Thoracic aorta endothelial cell (primary cell): ENCODE measurements at places on chromosomes 5 and 9. TPM values are rescaled to one million over a fixed set of nuclear protein-coding genes. Genes with fewer than 3 reads are reported as not detected.

The ZNF618 gene
- total RNA-seq: 28.3 and 32.0 TPM in 2 replicates

The CER1 gene
- not detected in 2 replicates for total RNA-seq

The FAM221B gene
- total RNA-seq: not detected in 2 replicates

The SYNPO gene
- total RNA-seq: 25.9 and 32.5 TPM in 2 replicates

The DNAJA1 gene
- total RNA-seq: 154 and 165 TPM in 2 replicates

The DAB2 gene
- 186 and 237 TPM in 2 replicates for total RNA-seq

The PCDHGA4 gene
- total RNA-seq: 2.2 and 5.2 TPM in 2 replicates

The GNG10 gene
- 88.7 and 90.4 TPM in 2 replicates for total RNA-seq

The BTNL3 gene
- not detected in 2 replicates for total RNA-seq

The TAF11L13 gene
- total RNA-seq: not detected in 2 replicates

The NCBP1 gene
- total RNA-seq: 69.3 and 72.0 TPM in 2 replicates

The AMACR gene
- 9.0 and 12.0 TPM in 2 replicates for total RNA-seq

The SNX2 gene
- 71.3 and 77.3 TPM in 2 replicates for total RNA-seq

The SLC34A3 gene
- not detected in 2 replicates for total RNA-seq

The TSLP gene
- 0.53 and 0.93 TPM in 2 replicates for total RNA-seq

The ZNF366 gene
- 0.53 and 2.0 TPM in 2 replicates for total RNA-seq

The TMEM252 gene
- total RNA-seq: not detected in 2 replicates

The KCTD16 gene
- total RNA-seq: 0.07 and 0.27 TPM in 2 replicates

The PCAT7 gene
- 0.07 TPM in 1 of 2 replicates, not detected in the other for total RNA-seq

The ANKRD31 gene
- under 0.01 and 0.07 TPM in 2 replicates for total RNA-seq

The GDNF gene
- under 0.01 TPM in 1 of 2 replicates, not detected in the other for total RNA-seq
